ENCODE measurements at places on chromosomes 12 and 14.
A peak's percentile ranks its signal among the peaks of the same experiment; 100 is the strongest.

- DNase-seq, result no peak
These were observed 134.5 kb upstream of the GARIN6 start for GRCh38 chr12:99513066-99513465.

GRCh38 chr14:90578283-90578985 is 181.6 kb downstream of the CALM1 start:
- DNase-seq, result no peak

DNA sequence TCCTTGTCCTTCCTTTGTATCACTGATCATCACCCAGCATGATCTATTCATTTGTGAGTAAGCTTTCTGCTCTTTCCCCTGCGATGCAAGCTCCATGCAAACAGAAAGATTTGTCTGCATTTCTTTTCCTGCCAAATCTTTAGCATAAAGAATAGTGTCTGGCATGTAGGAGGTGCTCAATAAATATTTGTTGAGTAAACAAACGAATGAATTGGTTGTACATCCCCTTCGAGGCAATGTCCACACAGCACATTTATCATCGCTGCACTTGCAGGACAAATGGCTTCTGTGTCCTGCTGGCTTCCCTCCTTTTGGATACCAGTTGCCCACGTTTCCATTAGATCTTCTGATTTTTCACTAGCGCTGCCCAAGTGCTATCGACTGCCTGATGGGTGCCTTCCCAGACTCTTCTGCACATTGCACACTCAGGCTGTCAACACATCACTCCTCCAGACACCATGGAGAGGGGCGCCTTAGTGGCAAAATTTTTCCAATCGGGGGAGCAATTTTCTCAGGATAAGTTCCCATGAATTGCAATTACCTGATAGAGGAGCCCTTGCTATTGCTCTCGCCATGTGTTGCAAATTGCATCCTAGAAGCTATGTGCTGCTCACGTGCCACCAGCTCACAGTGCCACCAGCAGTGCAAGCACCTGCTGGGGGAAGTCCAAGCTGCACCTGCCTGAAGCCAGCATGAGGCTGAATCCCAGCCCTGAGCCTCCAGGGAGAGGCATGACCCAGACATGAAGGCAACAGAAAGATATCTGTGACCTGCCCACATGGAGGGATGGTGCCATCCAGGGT is 206.6 kb downstream of the KIF26A start:
- no peak for DNase-seq

GRCh38 chr14:64692986-64693809 is 11.0 kb upstream of the PLEKHG3 start:
- DNase-seq, result no peak

GRCh38 chr12:26691234-26691970 is 141.6 kb downstream of the ITPR2 start:
- no peak for DNase-seq

- DNase-seq, result no peak
These were observed 303.9 kb downstream of the CACNA1C start for GRCh38 chr12:2356601-2357125.

GRCh38 chr12:51590347-51591015 is 552 bp upstream of the SCN8A start:
- DNase-seq, result peak; percentile 74

- peak; percentile 96 for DNase-seq
These were observed at the start of gene CFAP251 for GRCh38 chr12:121917950-121918678. CFAP251 (plus strand) TSS chr12:121918592; CDS start chr12:121921306, 2,714 bp downstream.

DNA sequence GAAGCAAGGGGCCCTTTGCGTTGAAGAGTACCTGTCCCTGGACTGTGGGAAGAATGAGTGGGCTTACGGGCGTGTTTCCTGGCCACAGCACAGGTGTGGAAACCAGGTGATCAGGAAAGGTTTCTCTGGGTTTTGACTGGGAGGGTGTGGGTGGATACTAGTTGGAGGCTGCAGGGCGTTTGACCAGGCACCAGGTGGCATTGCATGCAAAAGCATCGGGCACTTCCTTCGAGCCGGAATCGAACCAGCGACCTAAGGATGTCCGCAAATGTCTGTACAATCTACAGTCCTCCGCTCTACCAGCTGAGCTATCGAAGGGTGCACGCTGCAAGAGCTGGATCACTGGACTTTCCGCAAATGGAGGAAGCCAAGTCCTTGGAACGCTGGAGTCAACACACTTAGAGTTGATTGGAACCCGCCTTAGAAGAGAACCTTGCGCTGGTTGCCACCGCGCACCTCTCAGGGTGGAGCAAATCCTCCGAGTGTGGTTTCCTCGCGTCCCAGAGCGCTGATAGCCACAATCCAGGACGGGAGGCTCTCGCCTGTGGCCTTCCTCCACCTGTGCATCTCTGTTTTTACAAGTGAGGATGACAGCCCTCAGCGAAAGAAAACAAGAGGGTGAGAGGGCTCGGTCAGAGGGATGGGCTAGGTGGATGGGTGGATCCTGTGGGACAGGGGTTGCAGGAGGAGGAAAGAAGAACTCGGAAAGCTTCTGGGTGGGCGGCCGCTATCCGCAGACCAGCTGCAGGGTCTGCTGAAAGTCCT is 21.2 kb upstream of the RNASE4 start:
- DNase-seq, result peak; percentile 69

DNA sequence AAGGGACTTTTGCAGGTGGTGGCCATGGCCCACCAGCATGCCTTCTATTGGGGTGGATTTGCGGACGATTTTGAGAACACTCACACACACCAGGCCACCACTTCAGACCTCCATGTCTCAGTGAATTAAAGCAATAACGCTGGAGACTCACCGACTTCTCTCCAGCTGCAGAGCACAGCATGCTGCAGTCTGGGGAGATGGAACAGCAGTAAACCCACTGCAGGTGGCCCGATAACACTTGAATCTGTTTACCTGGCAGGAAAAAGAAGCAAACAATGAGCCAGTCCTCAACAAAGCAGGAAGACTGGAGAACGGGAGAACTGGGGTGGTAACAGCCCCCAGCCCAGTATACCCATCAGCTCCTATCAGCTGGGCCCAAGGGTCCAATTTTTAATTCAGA is 21.6 kb downstream of the RFC5 start:
- DNase-seq, result no peak

- DNase-seq, result no peak
These were observed 132.4 kb downstream of the TPH2 start for GRCh38 chr12:72071030-72071429.

DNA sequence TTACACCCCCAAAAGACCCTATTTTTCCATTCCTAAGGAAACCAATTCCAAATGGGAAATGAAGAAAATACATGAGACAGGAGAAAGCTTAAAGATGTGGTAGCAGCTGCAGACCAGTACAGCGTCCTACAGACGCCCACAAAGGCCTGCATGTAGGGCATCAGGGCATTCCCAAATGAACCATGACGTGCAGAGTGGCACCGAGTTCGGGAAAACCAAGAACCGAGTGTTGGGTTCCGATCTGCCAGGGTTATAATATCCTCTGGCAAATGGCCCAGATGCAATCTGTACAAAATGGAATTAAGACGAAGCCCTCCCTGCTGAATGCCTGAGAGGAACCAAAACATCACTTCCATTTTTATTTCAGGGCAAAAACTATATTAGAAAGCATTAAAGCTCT is 34.4 kb upstream of the SELPLG start:
- DNase-seq, result no peak

- no peak for DNase-seq
These were observed 50.0 kb upstream of the STON2 start for GRCh38 chr14:81450100-81450531.

DNA sequence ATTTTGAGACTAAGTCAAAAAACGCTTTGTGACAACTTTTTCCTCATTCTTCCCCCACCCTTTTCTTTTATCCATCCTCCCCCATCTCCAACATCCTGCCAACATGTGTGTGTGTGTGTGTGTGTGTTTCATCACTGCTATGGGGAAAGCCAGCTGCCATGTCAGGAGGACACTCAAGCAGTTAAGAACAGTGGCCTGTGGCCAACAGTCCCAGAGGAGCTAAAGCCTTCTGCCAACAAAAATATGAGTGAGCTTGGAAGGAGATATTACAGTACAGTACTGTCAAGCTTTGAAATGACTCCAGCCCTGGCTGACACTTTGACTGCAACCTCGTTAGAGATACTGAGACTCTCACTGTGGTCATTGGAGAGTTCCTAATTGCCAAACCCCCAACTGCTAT is 5.0 kb upstream of the CSRP2 start:
- DNase-seq, result no peak

DNA sequence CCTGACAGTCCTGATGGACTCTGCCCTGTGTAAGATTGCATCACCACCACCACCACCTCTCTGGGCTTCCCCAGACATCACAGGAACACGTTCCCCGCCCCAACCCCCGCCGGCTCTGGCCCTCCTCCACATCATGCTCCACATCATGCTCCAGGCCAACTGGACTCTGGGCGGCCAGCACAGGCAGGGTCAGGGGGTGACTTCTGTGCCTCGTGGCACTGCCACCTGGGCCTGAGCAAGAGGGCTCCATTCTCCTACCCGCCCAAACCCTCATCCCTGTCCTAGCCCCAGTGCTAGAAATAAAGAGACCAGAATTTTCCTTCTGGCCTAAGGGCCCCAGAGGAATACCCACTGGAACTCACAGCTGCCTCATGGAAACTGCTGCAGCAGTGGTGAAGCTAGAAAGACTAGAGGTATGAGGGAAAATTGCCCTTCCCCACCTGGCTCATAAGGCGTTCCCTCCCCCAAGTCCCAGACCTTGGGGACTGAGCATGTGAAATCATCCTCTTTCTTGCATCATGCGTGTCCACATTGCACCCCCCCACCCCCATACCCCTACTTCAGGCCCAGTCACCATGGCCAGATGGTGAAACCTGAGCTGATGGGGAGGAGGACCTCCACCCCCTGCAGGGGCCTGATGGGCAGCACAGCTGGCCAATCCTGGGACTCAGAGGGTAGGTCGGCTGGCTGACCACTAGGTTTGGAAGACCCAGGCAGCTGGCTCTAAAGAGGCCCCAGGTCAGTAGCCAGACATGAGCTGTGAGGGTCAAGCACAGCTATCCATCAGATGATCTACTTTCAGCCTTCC is at the start of gene INHBE:
Gene INHBE, plus strand, starts transcription at position 742 of the 808 bp plus-strand sequence. CDS start 230 bp downstream, outside the sequence.
- no peak for DNase-seq

GRCh38 chr14:101173698-101174521 is 270.4 kb upstream of the RTL1 start:
- DNase-seq, result no peak

- DNase-seq, result no peak
These were observed 40.5 kb downstream of the LIMA1 start for GRCh38 chr12:50242751-50243191.

GRCh38 chr12:101670007-101670671 is 27.3 kb upstream of the CHPT1 start:
- peak; percentile 10 for DNase-seq

DNA sequence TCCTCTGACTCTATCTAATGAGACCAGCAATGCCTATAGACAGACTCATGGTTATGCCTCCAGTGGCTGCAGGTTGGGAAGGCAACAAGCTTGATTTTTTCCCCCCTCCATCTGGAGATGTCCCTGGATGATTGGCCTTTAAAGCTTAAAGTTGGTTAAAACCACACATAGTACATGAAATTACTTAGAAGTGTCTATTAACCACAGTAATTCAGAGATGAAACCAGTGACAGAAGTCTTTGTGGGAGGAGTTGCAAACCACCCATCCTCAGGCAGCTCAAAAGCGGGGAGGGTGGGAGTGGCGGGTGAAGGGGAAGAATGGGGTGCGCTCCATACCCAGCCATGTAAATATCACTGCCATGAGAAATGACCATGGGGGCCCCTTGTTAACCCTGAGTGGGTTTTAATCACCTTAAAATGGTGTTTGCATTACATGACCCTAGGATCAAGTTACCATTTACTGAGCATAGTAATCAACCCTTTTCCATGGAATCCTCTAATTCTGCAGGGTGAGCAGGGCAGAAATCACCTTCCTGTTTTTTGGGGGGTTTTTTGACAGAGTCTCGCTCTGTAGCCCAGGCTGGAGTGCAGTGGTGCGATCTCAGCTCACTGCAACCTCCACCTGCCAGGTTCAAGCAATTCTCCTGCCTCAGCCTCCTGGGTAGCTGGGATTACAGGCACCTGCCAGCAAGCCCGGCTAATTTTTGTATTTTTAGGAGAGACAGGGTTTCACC is 133.5 kb downstream of the FOXN3 start:
- no peak for DNase-seq

DNA sequence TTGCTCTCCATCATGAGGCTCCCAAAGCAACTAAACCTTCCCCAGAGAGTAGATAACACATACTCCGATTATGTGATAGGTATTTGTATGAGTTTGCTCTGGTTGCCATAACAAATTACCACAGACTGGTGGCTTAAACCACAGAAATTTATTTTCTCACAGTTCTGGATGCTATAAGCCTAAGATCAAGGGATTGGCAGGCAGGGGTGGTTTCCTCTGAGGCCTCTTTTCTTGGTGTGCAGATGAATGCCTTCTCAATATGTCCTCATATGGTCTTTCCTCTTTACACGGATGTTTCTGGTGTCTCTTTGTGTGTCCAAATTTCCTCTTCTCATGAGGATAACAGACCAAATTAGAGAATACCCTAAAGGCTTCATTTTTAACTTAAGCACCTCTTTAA is 285.8 kb upstream of the GRIP1 start:
- DNase-seq, result peak; percentile 1

DNA sequence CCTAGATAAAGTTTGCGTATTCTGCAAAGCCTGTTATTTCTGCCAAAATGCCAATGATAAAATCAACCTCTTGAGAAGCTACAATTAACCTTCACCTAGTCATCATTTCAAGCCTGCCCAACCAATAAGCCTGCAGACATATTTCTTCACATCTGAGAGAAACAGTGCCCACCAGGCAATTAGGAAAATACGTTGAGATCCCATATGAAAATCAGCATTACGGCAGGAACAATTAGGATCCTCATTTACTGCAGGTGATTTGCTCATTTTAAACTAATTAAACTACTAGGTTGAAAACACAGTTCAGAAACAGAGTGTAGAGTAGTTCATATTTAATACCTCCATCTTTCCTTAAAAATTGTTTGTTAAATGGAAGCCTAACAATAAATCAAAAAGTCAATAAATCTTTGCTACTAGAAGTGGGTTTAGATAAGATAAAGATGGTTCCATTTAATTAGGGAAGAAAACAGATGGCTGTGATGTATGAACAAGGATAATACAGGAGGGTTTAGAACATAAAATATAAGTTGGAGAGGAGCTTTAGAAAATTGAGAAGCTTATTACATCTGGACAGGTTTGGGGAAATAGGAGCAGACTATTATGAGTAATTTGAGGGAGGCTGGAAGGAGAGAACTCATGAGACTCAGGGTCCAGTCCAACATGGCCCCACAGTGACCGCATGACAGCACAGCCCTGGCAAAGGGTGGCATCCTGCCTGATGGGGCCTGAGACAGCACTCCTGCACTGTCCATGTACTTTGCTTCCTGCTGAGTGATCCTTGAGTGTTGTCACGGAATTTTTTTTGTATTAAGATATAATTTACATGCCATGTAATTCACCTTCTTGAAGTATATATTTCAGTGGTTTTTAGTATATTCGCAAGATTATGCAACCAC is 26.9 kb upstream of the PYGL start:
- DNase-seq, result no peak
